EH (cell line): ENCODE measurements at places on chromosomes 2 and 18.

GRCh38 chr2:33126958-33127357, 180.2 kb downstream of the LTBP1 start:
- DNase-seq: peak; percentile 74

GRCh38 chr18:5419601-5420000, 124.1 kb upstream of the ZBTB14 start:
- DNase-seq: no peak

DNA sequence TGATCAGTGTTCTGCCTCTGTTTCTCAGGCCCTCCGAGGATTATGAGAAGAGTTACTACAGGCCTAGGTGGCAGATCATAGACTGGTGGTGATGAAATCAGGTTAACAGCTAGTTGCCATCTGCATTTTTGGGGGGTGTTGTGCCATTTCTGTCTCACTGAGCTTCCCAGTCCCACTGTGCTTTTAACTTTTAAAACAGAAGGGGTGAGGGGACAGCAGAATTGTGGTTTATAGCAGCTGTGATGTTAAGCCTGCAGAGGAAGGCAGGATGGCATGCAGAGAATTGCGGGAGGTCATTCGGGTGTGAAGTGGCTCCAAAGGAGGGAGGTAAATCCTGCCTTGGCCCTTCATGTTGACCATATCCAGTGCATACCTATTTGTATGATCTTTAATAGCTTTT, 5.0 kb downstream of the CAB39 start:
- DNase-seq: peak; percentile 42

- DNase-seq: no peak
Observed at GRCh38 chr2:29723255-29724001, 198.0 kb downstream of the ALK start.

- peak; percentile 96 for DNase-seq
Observed at GRCh38 chr2:38146907-38147307, 71.0 kb upstream of the CYP1B1 start.

DNA sequence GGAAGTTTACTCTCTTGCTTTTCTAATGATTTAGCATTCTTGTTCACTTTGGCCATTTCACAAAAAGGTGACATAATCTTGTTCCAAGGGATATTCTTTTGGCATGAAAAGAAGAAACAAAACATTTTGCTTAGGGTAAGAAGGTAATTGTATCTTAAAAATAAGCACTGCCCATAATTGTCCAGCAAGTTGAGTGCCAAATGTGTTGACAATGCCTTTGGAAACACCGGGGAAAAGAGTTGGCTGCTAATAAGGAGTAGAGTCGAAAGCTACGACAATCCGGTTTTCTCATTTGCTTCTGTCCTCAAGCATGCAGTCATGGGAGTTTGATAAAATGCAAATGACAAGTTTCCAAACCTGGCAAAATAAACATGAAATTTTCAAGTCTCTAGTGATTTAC, 27.3 kb downstream of the ITGAV start:
- DNase-seq: no peak

DNA sequence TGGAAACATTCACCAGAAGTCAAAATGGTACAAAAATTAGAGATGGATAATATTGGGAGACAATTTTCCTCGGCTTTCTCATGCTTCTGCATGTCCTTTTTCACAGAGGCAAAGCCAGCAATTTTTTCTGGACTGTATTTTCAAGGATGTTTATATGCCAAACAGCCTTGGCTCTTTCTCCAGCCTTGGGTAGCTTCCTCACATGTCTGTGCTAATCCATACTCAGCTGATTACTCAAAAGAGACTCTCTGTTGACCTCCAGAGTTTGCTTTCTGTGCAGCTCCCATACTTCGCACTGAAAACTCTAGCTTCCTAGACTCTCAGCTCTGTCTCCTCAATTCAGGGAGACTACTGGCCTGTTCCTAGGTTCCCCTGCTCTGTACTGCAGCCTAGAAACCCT, 10.6 kb downstream of the C18orf63 start:
- DNase-seq: no peak

GRCh38 chr2:217837530-217837929, 165.3 kb downstream of the TNS1 start:
- no peak for DNase-seq

DNA sequence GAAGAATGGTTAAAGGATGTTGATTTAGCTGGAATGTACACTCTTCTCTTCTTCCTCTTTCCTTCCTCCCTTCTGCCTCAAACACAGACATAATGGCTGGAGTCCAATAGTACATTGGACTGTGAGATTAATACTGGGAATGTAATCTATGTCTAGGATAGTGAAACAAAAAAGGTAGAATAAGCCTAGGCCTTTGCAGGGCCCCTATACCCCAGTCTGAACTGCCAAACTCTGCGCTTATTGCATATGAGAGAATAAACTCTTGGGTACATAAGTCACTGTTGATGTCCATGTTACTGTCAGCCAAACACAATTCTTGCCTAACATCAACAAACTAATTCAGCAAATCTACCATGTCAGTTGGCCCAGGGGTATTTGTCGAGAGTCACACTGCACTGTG, 29.7 kb upstream of the CCDC150 start:
- no peak for DNase-seq

- DNase-seq: peak; percentile 63
Observed at GRCh38 chr2:212974692-212975091, 176.7 kb downstream of the IKZF2 start.

DNA sequence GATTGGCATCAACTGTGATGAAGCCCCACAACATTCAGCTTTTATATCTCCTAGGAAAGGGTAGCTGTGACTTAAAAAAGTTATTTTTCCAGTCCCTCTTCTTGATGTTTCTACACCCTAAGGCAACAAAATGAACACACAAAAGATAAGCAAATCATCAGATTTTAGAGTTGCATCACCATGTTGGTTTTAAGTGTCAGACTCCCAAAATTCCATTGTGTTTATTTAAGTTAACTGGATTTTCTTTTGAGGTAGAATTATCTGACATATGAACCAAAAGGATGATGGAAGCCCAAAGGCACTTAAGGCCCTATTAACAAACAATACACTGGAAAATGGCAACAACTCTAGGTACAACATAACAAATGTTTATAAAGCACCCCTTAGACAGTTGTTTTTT, 261.7 kb upstream of the SLC39A10 start:
- peak; percentile 49 for DNase-seq

DNA sequence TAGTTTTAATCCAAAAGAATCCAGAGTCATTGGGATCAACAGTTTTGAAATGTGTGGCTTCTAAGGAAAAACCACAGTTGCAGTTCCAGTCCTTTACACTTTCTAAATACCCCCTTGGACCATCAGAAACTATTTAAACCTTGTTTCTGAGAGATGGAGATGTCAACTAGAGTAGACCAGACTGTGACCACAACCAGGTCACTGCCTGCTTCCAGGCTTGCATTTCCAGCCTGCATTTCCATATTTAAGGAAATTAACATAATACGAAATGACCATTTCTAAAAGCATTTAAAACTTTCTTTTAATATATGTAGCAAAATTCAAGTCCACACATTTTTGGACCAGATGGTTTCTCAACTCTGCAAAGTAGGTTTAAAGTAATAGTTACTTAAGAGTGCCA, 38.4 kb downstream of the ADD2 start:
- DNase-seq: no peak

- no peak for DNase-seq
Observed at GRCh38 chr2:144686518-144687215, 166.7 kb upstream of the ZEB2 start.

- DNase-seq: no peak
Observed at GRCh38 chr18:22163416-22164161, 5.8 kb upstream of the GATA6 start.

DNA sequence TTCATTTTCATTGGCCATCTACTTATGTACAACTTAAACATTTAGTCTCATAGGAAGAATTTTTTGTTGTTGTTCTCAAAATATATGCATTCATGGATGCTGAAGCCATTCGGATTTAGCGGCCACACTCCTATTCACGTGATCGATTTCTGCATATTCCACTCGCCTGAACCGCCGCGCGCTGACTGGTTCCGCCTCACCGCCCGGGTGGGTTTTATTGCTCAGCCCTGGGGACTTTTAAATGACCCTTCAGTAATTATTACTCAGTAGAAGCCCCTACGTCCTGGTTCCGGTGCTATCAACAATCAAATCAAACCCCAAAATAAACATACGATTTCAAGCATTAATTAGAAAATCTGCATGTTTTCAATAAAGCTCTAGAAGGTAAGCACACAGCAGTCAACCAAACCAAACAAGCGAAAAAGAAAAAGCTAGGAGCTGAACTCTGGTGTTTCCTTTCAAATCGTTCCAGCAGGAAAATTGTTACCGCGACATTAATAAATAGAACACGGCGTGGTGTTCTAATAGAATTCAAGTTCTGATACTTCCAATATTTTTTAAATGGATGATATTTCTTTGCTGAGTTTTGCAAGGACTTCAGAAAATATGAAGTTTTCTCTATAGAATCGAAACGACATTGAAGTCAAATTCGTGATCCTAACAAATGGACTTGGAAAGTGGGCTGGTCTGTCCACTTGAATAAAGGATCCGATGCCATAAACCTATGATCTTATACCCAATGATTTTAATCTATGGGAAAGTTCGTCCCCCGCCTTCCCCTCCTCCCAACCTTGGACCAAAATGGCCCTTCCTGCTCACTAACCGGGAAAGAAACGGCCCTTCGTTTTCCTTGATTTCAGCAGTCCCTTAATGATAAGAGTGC, 9.3 kb downstream of the PAX3 start:
- no peak for DNase-seq
